ENCODE measurements at places on chromosomes 2 and 18.

DNA sequence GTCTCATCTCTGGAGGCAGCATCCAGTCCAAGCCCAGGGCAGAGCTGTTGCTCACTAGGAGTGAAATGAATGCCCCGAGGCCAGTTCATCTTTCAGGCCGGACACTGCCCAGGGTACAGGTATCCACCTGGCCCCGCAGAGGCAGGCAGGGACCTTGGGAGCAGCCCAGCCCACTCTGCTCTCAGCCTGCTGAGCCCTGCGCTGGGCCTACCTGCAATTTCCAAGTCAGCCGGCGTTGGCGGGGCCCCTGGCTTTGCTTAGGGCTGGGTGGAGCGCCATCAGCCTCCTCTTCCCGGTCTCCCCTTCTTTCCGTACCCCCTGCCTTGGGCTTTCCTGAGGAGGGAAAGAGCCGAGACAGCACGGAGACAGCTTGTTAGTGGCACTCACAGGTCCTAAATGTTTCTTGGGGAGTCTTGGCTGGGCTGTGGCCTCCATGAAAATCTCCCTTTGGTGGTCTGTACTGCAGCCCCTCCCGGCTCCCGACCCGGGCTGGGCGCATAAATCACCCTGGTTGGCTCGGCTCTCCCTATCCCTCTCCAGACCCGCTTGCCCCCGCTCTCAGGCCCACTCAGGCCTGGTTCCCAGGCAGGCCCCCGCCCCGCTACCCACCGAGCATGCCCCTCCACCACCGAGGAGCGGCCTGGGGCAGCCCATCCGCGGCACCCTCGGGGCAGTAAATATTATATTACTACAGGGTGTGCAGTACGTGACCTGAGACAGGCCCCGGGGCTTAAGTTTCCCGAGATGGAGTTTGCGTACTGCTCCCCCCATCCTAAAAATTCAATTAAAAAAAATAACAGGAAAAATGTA, 106.7 kb downstream of the DYSF start:
- DNase-seq: no peak

GRCh38 chr2:106561356-106561755, 74.2 kb downstream of the CD8B2 start:
- DNase-seq: no peak

- no peak for DNase-seq
Measured at GRCh38 chr18:79064228-79064627, 5.0 kb upstream of the ATP9B start.

DNA sequence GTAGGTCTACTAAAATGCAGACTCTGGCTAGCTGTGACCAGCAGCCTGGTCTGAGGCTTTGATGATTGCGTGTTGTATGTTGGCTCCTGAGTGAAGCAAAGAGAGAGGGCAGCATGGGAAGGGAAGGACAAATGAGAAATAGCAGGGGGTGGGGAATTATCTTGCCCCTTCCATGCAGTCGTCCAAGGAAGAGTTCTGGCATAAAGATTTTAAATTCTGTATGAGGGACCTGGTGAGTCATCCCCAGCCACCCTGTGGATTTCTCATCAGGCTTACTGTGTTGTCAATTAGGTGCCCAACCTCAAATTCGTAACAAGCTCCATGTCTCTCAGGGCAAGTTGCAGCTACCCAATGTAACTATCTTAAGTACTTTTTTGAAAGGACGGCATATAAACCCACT, 72.1 kb upstream of the NOSTRIN start:
- DNase-seq: no peak

- no peak for DNase-seq
Measured at GRCh38 chr18:32264401-32264800, 74.6 kb downstream of the MEP1B start.

- no peak for DNase-seq
Measured at GRCh38 chr18:79068341-79068936, 755 bp upstream of the ATP9B start.

DNA sequence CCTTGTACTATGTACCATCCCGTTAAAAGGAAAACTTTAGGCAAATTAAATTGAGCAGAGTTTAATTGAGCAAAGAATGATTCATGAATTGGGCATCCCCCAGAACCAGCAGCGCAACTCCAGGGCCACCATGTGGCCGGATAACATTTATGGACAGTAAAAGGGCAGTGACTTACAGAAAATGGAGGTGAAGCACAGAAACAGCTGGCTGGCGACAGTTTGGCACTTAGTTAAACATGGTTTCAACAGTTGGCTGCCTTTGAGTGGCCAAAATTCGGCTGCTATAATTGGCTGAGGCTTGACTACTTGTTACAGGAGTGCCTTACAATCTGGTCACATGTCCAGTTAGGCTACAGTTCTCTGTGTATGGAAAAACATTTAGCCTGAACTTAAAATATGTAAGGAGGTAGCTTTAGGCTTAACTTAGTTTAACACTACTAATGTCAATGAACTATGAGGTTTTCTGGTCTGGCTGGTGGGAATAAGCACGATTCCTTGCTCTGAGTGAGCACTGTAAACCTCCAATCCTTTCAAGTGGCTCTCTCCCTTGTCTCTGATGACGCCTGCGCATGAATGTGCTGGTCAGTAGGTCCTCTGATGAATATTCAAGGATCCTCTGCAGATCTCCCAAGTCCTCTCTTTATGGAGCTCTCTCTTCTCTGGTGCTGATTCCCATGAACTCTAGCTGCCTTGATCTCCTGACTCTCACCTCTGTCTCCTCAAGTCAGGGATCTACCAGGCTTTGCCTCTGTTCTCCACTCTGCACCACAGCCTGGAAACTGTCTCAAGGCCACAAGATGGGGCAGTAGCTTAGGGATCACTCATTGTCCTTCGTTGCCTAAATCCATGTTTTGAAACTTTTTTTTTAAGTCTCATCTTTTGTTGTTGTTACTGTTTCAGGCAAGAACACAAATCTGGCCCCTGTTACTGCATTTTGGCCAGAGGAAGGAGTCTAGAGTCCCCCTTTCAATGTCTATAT, 24.4 kb upstream of the RAB31 start:
- DNase-seq: no peak

DNA sequence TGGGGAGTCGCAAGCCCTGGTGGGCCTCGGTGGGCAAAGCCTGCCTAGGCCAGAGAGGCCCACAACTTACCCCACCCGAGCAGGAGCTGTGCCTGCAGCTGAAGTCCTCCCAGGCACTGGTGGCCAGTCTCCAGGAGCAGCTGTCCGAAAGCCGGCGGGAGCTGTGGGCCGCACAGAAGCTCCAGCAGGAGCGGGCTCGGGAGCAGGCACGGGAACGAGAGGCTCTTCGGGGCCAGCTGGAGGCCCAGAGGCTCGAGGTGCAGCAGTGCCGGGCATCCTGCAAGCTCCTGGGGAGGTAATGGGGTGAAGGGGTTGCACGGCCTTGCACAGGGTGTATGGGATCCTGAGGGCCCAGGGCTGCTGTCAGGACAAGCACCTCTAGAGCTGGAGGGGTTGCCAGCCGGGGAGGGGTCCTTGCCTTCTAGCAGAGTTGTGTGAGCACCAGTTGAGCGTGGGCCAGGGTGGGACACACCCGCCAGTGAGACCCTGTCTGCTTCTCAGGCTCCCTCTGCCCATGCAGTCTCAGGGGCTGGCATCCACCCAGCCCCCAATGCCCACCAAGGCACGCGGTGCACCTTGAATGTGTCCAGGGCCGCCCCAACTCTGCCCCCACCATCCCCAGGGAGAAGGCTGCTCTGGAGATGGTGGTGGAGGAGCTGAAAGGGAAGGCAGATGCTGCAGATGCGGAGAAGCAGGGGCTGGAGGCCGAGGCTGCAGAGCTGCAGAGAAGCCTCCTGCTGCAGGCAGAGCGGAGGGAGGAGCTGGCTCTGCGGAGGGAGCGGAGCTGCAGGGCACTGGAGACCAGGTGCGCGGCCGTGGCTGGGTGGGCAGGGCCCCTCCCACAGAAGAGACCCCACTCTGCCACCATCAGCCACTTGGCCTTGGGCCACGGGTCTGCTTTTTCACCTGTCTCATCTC, 27.2 kb downstream of the CROCC2 start:
- DNase-seq: no peak

- DNase-seq: no peak
Measured at GRCh38 chr2:163182764-163183354, 344.3 kb upstream of the KCNH7 start.

- DNase-seq: no peak
Measured at GRCh38 chr18:44682201-44682870, 1.6 kb downstream of the SETBP1 start.

DNA sequence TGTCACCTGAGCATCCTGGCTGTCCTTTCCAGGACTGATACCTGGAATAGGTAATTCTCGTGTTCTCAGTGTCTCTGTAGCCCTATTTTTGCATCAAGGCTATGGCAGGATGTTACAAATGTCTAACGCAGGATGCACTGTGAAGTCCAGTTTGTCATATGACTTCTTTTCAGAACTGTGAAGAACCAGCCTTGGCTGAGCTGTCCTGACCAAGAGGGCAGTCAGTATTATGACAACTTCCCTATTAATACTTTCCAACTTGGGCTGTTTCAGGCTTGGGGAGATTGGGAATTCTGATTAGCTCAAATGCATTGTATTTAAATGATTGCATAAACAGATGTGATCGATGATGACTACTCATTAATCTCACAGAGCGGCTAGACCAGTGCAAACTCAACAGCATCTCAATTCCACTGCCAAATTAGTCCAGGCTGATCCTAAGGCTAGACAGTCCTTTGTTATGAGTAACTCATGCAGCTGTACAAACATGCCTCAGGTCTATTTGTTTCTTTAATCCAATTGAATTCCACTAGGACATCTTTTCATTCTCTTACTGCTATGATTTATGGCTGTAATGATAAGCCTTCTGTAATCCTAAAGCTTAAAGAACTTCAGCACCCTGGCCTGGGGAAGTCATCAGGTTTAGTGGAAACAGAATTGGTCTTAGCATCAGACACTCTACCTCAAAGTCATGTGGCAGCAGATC, 331.6 kb downstream of the KCNS3 start:
- no peak for DNase-seq

- DNase-seq: no peak
Measured at GRCh38 chr2:172647439-172647838, 88.2 kb upstream of the RAPGEF4 start.
